ENCODE measurements at places on chromosomes 5 and 9.

GRCh38 chr9:3887786-3888496 is 362.1 kb upstream of the RFX3 start:
- no peak for DNase-seq

GRCh38 chr9:20297646-20298084 is 324.6 kb downstream of the MLLT3 start:
- no peak for DNase-seq

GRCh38 chr5:78483809-78484521 is 123.5 kb downstream of the SCAMP1 start:
- no peak for DNase-seq

GRCh38 chr5:172487671-172488070 is 33.3 kb upstream of the SH3PXD2B start:
- no peak for DNase-seq

- DNase-seq = no peak
These were observed 17.7 kb downstream of the ARHGEF37 start for GRCh38 chr5:149598966-149599365.

- no peak for DNase-seq
These were observed 15.4 kb downstream of the SHLD3 start for GRCh38 chr5:65640240-65640639.

GRCh38 chr9:136849960-136850865 is 1.0 kb downstream of the PHPT1 start:
- DNase-seq = no peak

GRCh38 chr9:135418161-135418560 is 61.4 kb upstream of the PPP1R26 start:
- DNase-seq = no peak

- no peak for DNase-seq
These were observed 58.0 kb downstream of the DAP start for GRCh38 chr5:10702911-10703491.

DNA sequence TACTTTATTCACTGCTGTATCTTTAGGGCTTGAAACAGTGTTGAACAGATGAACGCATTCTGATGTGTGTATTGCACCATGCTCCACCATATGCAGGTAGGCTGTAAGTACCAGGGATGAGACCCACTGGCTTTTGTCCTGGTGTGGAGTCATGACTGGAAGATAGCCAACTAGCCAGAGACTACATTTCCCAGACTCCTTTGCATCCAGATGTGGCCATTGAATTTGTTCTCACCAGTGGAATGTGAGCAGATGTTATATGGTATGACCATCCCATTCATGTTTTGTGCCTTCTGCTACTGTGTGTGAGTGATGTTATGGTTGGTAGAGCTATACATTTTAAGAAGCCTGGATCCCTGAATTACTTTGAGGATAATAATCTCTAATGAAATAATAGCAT is 7.4 kb upstream of the FBXL7 start:
- no peak for DNase-seq

DNA sequence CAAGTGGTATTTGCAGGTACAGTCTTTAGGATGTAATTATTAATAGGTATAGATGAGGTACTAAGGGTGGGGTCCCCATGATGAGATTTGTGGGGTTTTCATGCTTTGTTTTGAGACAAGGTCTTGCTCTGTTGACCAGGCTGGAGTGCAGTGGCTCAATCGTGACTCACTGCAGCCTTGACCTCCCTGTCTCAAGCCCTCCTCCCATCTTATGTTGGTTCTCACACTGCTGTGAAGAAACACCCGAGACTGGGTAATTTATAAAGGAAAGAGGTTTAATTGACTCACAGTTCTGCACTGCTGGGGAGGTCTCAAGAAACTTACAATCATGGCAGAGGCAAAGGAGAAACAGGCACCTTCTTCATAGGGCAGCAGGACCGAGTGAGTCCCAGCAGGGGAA is 217.5 kb downstream of the CDK5RAP2 start:
- DNase-seq = no peak

Measured in omental fat pad (tissue), 4 donors.